ENCODE measurements at places on chromosomes 16 and 17.
A peak's percentile ranks its signal among the peaks of the same experiment; 100 is the strongest.

GRCh38 chr16:129075-129474, 9.4 kb downstream of the NPRL3 start:
- no peak for DNase-seq

GRCh38 chr17:55576996-55577586, 65.8 kb upstream of the SMIM36 start:
- no peak for DNase-seq

- peak; percentile 40 for DNase-seq
Measured at GRCh38 chr17:57724026-57724728, 20.9 kb downstream of the CCDC182 start.

- DNase-seq, result no peak
Measured at GRCh38 chr17:67554634-67555033, 163.1 kb upstream of the NOL11 start.

- DNase-seq, result no peak
Measured at GRCh38 chr16:50741225-50741780, 583 bp upstream of the CYLD start.

DNA sequence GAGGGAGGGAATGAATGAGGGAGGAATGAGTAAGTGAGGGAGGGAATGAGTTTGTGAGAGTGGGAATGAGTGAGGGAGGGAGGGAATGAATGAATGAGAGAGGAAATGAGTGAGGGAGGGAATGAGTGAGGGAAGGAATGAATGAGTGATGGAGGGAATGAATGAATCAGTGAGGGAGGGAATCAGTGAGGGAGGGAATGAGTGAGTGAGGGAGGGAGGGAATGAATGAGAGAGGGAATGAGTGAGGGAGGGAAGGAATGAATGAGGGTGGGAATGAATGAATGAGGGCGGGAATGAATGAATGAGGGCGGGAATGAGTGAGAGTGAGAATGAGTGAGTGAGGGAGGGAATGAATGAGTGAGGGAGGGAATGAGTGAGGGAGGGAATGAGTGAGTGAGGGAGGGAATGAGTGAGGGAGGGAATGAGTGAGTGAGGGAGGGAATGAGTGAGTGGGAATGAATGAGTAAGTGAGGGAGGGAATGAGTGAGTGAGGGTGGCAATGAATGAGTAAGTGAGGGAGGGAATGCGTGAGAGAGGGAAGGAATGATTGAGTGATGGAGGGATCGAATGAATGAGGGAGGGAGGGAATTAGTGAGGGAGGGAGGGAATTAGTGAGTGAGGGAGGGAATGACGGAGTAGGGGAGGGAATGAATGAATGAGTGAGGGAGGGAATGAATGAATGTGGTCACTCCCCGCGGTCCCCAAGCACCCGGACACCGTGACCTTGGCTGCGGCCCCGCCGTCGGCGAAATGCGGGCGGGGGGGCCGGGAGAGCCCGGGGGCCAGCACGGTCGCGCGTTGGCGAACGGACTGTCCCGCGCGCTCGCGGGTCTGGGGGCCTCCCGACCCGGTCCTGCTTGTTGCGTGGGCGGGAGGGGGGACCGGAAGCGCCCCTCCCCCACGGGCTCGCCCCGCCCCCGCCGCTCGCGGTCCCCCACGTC, 1.1 kb upstream of the UBE2I start:
- no peak for DNase-seq

GRCh38 chr16:3182608-3183444, 5.2 kb upstream of the OR1F1 start:
- DNase-seq, result peak; percentile 74

DNA sequence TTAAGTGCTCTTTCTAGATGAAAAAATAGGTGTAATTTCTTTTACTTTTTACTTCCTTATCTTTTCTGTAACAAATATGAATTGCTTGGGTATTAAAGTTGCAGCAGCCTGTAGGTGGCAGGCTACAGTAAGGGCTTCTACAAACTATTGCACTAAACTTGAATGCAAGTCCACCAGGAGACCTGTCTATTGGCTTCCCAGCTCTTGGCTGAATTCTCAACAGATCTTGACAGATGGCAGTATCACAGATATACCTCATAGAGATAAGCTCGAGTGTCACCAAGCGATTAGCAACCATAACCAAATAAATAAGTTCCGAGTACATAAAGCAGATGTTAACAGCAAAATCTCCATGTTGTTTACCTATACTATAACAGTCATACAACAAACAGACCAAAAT, 5.9 kb downstream of the BBS2 start:
- peak; percentile 58 for DNase-seq

DNA sequence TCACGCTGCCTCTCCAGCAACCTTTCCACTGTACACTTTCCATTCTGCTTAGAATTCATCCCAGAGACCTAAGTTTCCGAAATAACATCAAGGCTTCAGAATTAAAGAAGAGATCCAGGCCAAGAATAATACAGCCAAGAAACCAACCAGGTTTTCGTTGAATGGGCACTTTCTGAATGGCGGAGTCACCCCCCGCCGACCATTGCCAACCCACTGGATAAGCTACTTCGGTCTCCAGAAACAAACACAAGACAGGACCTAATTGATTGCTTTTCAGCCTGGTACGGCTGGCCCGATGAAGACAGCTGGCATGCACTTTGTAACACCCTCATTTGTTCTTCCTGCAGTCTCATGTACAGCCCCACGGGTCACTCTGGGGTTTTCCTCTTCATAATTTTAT, 308.1 kb upstream of the ZFHX3 start:
- DNase-seq, result no peak

DNA sequence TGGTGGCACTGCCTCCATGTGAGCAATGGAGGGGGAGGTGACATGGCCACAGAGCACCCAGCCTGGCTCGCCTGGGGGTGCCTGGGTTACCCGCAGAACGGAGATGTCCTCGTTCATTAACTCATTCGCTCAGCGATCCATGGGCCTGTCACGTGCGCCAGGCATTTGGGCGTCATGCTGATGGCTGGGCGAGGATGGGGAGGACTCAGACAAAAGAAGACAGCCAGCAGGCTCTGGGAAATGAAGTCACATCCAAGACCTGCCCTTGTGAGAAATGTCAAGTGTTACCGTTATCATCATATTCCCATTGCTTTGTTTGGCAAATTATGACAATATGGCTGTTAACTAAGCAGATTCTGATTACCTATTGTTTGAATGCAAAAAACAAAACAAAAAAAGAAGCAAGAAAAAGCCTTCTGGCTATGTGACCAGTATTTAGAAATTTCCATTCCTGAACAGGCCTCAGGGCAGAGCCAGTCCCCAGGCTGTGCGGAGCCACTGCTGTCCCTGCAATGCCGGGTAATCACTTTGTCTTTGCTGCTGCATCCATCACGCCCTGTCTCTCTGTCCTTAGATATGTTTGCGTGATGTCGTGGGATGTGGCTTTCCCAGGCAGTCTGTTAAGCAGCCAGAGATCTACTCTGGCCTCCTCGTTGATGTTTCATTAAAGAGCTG, 57.9 kb downstream of the CMIP start:
- DNase-seq, result no peak

DNA sequence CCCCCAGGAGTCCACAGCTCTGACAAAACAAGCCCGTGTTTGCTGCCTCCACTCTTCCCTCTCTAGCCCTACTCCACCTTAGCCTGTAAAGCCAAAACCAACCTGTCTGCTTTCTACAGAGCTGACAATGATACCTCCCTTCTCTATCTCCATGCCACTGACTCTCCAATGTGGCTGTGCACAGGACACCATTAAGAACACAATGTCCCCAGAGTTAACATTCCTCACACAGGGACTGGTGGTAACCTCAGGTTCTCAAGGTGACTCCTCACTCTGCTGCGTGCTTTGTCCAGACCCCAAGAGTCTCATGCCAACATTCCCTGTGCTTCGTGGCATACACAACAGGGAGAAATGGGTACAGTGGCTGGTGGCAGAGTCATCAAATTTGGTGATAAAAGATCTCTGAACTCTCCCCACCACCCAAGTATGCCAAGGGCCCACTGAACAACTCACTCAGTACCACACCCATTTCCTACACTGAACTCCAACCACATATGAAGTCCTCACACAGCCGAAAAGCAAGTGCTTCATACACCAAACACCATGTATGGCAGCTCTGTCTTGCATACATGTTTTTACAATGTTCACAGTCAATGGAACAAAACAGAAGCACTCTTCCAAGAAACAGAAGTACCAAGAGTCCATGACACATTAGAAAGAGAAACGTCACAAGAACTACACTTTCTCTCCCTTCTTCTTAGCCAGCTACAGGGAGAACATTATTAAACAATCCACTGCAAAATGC, 21.1 kb downstream of the CSNK2A2 start:
- no peak for DNase-seq

GRCh38 chr16:56584276-56584675, 5.1 kb upstream of the MT3 start:
- DNase-seq, result no peak

All from kidney capillary endothelial cell (primary cell).